Stimulated activated CD4-positive, alpha-beta T cell treated with anti-CD3 and anti-CD28 coated beads, Interleukin-1b, Interleukin-23, amount 100 ng/mL, for 48 hours (primary cell): ENCODE measurements at places on chromosomes 16 and 17.

DNA sequence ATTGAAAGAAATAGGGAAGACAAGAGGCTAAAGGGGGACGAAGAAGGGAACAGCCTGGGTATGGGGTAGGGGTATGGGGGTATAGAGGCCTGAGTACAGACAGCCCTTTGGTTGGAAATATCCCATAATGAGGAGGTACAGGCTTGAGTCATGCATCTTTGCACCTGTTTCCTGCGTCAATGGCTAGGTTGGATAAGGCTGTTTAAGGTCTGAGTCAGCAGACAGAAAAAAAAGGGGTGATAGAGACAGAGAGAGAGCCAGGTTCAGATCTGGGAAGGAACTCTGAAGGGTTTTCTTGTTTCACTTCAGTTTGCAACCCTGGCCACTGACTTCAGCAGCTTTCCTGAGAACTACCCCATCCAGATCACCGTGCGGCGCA lies 8.5 kb downstream of the FNDC8 start:
- no peak for DNase-seq

DNA sequence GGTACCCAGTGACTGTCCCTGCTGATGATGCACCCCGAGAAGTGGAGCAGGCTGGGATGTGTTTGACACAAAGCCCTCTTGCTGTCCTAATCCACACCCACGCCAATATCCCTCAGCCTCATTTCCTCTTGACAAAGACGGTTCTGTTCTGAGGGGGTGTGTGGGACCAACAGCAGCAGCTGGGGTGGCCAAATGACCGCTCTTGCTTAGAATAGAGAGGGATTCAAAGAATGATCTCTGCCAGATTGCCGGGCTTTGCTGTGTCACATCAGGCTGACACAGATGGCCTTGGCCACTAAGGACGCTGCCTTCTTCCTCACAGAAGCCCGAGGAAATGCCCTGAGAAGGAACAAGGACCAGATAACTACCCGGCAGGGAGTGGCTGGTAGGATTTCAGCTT lies 250.7 kb downstream of the NTN1 start:
- DNase-seq: no peak

- peak; percentile 39 for DNase-seq
Measured at GRCh38 chr16:85369741-85370528, 243.2 kb upstream of the GSE1 start.

DNA sequence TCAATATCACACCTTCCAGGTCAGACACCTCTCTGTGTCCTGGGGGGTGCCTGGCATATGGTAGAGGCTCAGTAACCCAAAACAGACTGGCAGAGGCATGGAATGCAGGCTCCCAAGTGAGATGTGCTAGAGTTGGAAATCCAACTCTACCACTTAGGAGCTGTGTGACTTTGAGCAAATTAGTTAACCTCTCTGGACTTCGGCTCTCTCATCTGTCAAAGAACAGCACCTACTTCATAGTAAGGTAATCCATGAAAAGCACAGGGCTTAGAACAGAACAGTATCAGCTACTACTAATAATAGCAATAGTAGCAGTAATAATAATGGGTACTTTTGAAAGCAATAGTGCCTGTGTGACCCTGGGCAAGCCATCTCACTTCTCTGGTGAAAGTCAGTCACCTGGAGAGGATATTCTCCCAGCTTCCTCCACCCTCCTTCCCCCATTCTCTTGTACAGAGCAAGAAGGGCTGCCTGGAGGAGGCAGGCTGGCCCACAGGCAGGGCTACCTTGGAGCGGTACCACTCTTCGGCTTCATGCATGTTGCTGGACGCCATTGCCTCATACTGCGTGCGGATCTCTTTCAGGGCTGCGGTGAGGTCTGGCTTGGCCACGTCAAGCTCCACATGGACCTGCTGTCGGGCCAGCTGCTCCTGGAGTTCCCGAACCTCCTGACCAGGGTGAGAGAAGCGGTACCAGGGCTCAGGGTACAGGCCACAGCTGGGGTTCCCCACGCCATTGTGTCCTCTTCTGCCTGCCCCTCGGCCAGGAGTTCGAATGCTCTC lies 2.3 kb downstream of the GFAP start:
- DNase-seq: no peak

GRCh38 chr17:42475121-42475520 lies 16.4 kb downstream of the ATP6V0A1 start:
- no peak for DNase-seq

- peak; percentile 3 for DNase-seq
Measured at GRCh38 chr16:26795184-26795583, 271.5 kb upstream of the C16orf82 start.

DNA sequence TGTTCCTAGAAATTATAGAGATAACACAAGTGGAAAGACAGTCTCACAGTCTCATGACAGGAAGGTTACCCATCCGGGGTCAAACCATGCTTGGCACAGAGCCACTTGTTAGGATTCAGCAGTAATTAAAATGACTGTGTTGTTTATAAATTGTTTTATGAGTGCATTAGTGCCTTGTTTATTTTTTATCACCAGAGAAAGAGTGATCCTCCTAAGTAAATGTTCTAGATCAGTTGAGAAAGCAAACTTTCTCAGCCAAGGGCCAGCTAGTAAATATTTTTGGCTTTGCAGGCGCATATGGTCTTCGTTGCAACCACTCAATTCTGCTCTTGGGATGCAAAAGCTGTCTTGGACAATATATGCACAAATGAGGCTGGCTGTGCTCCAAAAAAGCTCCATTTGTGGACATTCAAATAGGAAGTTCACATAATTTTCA lies 253.9 kb upstream of the CACNG5 start:
- DNase-seq: no peak

DNA sequence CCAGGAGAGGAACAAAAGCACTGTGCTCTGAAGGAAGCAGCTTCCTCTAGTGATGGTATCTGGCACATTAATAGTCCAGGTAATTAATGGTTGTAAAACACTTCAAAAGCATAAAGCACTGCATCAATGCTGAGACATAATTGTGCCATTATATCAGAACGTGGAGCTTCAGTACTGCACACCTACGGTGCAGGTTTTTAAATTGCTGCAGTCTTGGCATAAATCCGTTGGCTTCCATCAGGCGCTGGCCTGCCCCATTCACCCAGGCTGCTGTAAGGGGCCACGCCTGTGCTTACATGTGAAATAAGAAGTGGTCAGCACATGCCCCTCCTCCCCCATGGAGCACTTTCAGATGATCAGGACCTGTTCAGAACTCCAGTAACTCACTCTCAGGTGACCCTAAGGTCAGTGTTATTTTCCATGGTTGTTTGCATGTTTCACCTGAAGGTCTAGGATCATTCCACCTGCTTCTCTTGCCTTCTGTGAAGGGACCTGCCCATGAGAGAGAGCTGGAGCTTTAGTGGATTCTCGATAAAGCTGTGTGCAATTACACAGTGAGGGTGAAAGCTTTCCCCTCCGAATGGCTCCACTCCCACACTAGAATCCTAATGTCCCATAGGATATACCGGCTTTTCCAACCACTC lies 345.3 kb downstream of the CA10 start:
- DNase-seq: no peak

DNA sequence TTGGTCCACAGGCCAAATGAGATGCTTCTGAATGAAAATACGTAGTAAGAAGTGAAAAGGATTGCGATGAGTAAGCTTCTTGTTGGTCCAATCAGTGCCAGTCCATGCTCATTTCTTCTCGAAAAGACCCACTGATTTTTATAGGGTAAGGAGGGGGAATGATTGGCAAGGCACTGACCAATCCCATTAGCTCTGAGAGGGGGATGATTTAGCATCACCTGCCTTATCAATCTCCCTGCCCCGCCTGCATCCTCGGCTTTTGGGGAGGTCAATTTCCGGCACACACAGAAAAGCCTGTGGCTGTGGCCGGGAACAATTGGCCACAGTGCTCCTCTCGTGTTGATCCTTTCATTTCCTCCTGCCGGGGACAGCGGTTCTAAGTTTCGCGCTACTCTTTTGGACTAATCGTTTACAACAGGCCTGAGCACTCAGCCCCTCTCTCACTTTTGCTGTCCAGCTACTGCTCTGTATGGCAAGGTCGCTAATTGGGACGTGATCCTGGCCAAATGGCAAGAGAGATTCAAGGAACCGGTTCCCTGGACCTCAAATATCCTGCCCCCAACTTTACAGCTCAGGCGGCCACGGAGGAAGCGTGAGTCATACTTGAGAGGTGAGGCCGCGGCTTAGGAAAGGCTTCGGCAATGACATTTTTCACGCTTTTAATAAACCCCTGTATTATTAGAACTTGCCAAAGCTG lies 43.1 kb downstream of the TBX4 start:
- DNase-seq: no peak

- DNase-seq: no peak
Measured at GRCh38 chr16:31333686-31334649, 21.0 kb upstream of the ITGAX start.

DNA sequence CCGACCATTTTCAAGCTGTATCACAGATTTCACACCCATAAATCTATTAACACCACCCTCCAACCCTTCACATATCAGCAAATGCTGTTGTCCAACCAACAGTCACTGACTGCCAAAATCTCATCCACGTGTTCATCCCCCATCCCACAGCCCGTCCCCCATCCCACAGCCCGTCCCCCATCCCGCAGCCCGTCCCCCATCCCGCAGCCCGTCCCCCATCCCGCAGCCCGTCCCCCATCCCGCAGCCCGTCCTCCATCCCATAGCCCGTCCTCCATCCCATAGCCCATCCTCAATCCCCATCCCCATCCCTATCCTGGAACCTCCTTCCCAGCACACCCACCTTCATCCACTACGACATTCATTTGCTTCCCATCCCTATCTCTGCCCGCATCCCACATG lies 14.1 kb downstream of the DLG4 start:
- no peak for DNase-seq

DNA sequence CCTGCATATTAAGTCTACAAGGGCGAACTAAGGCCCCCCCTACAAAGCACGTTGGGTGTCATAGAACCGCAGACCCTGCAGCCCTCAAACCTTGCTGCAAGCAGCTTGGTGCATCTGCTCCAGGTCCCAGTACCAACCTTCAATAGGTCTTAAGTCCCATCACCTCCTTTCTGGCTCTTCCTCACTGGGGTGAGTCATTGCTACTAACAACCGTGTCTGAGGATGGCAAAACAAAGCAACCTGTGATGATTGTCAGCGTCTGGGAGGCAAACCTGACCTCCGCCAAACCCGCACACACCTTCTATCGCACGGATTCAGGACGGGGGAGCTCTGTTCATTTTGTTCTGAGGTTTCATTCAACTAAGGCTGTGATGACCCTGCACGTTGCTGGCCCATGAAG lies 138.9 kb downstream of the SLC39A11 start:
- no peak for DNase-seq

GRCh38 chr17:61303817-61304096 lies 95.9 kb upstream of the TBX2 start:
- DNase-seq: no peak

DNA sequence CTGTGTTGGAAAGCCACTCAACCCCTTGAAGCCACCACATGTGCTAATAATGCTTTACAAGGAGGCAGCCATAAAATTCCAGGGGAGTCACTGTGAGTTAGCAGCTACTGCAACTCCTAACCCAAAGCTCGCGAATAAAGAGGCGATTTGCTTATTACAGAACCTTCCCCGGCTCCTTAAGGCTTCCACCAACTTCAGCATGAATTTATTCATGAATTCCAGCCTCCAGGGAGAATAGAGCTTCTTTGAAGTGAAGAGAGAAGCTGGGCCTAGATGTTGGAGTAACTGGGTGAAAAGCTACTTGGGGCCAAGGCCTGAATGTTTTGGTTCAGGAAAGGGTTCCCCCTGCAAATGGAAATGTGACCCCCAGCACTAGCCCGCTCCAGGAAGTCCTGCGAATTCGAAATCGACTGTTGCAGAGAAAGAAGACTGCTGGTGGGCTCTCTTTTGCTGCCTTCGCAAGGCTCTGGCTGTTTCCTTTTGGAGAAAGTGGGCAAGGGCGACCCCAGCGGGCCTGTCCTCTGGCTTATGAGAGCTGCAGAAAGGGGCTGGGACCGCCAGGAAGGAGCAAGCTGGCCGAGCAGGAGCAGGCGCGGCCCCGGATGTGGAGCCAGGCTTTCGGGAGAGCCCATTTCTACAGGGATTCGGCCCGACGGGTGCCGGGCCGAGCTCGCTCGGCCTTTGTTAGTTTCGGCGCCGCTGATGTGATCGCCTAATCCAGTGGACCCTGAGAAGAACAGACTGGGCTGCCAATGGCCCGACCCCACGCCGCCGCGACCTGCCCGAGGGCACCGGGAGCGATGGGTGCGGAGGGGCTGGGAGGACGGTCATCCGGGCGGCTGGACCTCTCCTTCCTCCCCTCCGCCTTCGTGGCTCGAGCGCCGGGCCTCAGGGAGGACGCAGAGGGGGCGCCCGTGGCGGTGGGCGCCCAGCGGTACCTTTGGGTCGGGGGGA lies 7.6 kb downstream of the CBX8 start:
- DNase-seq: no peak

- DNase-seq: no peak
Measured at GRCh38 chr16:8958344-8959167, 5.2 kb downstream of the USP7 start.

DNA sequence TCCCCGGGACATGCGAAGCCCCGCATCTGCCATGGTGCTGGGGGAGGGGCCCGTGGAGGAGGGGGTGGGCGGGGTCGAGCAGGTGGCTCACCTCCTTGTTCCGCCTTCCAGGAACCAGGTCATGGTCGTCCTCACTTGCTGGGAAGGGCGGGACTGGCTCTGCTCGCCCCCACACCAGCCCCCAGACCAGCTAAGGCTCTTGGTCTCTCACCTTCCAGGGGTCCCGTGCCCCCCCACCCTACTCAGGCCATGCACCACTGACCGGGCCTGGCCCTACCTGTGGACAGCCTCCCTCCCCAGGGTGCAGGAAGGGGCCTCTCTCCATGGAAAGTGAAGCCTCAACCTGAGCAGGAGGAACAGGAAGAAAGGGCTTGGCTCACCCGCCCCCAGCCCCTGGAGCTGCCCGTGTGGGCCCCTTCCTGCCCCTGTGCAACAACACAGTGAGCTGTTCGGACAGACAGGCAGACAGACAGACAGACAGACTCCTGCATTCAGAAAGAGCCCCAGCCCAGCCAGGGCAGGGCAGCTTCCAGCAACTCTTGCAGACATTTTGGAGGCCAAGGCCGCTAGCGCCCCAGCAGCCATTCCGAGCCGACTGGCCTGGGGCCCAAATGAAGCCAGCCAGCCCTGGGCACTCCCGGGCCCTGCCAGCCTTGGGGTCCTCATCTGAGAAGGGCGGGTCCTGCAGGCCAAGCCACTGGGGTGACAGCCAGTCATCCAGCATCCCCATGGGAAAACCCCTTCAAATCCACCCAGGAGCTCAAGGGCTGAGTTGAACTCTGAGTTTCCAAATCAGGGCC lies 8.1 kb upstream of the KREMEN2 start:
- DNase-seq: no peak

DNA sequence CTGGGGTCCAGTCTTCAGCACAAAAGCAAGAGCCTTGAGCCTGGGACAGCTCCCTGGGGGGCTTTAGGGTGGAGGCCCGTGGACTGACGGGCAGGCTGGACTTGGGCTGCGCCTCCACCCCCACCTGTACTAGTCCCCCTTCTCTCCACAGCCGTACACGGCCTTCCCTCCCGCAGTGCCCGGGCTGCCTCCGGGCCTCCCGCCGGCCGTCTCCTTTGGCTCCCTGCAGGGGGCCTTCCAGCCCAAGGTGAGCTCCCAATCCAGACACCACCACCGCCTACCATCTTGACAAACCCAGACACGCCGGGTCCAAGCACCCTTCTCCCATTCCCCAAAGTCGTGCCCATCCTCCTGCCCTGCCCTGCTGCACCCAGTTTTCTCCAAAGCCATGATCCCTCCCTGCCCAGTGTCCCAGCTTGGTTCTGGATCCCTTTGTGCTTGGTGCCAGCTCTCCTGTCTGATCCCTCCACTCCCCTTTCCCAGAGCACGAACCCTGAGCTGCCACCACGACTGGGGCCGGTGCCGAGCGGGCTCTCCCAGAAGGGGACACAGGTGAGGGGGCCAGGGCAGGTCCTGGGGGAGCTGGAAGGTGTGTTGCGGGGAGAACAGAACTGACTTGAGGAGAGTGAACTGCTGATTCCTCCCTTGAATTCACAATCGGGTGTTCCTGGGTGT lies 7.1 kb downstream of the FBRS start:
- no peak for DNase-seq
